ENCODE measurements at places on chromosomes 6 and 20.

DNA sequence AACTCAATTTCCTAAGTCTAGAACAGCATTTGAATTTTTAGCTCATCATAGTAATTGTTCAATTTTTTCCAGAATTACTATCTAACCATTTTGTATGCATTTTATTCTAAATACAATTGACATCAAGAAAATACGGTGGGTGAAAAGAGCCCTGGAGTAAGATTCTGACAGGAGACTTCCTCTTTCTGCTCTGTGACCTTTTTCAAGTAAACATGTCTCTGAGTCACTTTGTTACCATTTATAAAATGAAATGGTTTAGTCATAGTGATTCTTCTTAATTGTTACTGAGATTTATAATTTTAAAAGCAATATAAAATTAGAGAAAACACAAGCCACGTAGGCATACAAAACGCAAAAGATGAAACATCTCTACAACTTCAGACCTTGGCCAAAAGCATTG is 80.2 kb downstream of the PLCB1 start:
- DNase-seq: no peak

DNA sequence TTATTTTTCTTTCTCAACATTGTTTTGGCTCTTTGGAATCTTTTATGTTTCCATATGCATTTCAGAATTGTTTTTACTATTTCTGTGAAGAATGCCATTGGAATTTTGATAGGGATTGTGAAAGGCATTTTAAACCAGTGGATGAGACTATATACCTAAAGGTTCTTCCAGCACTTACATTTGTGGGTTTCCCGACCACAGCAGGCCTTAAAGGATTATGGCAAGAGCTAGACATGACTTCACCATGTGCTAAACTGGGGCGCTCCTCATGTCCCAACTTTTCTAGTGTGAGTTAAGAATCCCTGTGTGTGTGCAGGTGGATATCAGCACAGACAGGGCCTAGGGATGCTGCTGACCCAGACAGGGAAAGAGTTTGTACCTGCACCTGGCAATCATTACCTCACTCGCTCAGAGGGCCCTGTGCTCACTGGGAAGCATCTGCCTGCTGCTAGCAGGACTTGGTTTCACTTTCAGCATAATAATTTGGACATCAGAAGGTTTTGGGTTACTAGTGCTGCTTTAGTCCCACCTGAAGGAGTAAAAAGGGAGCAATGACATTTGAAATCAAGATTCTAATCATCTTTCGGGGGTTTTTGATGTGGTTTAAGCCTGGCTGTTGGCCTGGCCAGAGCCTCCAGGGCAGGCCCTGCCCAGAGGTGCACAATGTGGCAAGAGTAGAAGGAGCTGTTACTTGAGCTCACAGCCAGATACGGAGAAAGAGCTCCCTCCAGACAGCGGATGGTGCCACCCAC is 137.1 kb downstream of the CDC5L start:
- DNase-seq: no peak

- no peak for DNase-seq
Observed at GRCh38 chr20:6395695-6396094, 272.9 kb upstream of the FERMT1 start.

DNA sequence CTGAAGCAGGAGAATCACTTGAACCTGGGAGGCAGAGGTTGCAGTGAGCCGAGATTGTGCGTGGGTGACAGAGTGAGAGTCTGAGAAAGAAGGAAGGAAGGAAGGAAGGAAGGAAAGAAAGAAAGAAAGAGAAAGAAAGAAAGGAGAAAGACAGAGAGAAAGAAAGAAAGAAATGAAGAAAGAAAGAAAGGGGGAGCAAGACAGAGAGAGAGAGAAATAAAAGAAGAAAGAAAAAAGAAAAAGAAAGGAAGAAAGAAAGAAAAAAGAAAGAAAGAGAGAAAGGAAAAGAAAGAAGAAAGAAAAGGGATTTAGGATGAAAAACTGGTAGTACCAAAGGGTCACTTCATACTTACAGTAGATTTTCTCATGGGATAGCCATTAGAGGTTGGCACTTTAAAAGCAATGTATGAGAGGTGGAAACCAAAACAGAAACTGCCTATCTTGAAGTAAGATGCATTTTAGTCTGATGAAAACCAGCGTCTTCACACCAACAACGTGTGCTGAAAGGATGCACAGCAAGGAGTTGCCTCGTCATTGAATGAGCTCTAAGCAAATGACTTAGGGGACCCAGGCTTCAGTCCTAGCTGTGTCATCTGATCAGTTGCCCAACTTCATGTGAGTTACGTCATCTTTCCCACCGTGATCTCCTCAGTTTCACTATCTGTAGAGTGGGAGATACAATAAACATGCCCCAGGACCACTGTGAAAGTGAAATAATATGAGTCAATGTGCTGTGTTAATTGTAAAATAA is 133.9 kb upstream of the NEDD9 start:
- DNase-seq: no peak

- no peak for DNase-seq
Observed at GRCh38 chr6:137967689-137968454, 100.8 kb downstream of the TNFAIP3 start.

DNA sequence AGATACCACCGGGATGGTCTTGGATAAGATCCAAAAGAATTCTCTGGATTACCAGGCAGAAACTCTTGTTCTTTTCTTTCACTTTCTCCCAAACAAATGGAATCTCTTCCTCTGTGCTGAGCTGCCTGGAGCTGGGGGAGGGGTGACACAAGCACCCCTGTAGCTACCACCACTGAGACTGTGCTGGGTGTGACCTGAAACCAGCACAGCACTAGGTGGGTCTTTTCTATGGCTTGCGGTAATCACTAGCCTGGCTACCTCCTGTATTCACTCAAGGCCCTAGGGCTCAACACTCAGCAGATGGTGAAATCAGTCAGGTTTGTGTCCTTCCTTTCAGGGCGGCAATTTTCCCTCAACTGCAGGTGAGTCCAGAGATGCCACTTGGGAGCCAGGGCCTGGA is 122.4 kb upstream of the CENPW start:
- DNase-seq: no peak

GRCh38 chr20:43022081-43022480 is 167.6 kb downstream of the PTPRT start:
- no peak for DNase-seq

- no peak for DNase-seq
Observed at GRCh38 chr6:4797587-4797986, 21.4 kb downstream of the CDYL start.

DNA sequence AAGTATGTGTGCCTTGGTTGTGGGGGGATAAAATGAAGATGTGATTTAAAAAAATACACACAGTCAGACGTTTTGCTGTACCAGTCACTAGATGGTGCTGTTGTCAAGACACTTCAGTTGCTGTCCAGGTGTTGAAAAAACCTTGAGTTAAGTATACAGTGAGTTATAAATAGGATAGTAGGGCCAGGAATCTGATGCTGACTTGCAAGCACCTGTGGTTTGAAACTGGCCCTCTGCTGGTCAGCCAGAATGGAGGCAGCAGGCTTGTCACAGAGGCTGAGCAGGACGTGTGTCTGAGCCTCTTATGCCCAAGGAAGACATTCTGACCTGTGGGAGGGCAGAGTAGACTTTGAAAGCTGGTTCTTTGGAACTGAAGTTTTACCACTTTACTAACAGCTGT is 27.8 kb downstream of the RNF8 start:
- DNase-seq: no peak

Measured in activated CD8-positive, alpha-beta memory T cell treated with anti-CD3 and anti-CD28 coated beads for 48 hours (primary cell).